ENCODE measurements at places on chromosomes 7 and 10.

DNA sequence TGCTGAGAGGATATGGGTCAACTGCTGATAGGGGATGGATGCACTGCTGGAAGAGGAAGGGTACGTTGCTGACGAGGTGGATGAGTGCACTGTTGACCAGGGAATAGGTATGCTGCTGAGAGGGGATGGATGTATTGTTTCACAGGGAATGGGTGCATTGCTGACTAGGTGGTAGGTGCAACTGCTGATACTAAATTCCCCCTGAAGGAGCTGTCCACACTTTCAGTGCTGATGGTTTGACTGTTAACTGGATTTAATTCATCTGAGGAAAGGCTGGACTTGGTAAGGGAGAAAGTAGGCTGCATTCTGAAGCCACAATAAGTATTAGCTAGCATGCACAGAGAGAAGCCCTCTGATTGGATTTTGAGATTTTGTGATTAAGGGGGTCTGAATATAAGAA is 1196.8 kb upstream of the PHF14 start:
- no peak for DNase-seq

GRCh38 chr7:118755067-118755625 is 530.6 kb downstream of the ANKRD7 start:
- DNase-seq: no peak

GRCh38 chr10:63008491-63008890 is 124.6 kb upstream of the NRBF2 start:
- DNase-seq: no peak

DNA sequence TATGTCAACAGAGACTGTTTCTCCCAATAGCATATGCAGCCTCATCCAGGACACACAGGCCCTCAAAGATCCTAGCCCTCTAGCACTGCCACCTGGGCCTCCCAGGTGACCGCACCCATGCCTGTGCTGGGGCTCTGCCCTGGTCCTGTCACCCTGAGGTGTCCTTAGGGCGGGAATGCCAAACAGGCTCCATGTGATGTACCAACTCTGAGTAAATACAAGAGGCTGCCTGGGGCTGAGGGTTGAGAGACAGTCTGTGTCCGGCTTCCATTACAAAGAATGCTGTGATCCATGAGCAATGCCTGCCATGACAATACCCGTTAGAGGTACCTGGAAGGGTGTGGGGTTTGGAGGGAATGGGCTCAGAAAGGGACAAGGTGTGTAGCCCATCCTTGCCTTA is 83.0 kb upstream of the KAT6B start:
- no peak for DNase-seq

DNA sequence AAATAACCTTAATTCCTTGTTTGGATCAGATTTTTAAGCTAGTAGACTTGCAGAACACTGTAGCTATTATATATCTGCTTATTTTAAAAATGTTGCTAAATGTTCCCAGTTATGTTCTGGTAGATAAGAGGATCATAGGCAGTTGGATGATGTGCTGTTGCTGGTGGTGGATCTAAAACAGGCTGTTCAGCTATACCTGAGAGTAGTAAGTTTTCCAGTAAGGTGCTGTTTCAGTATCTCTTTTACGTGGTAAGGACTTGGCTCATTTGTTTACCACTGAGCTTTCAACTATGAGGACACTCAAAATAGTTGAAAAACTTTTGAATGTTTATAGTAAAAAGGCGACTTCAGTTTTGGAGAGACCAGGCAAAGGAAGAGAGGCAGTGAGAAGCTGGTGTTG is 180.9 kb downstream of the CDK14 start:
- no peak for DNase-seq

DNA sequence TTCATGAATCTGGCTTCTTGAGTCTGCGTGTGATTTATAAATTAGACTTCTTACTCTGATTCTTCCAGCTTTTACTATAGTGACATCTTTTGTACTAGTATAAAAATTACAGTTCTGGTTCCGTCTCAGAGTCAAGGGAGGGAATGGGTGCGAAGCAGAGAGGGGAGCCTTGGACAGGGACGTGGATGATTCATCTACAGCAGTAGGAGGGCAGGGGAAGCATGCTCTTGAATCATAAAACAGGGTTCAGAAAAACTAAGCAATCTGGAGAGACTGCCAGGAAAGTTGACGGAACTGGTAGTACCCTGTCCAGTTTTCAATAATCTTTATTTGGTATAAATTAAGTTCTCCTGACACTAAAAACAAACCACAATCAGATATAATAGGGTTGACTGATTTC is 58.1 kb downstream of the ITGA8 start:
- DNase-seq: no peak

DNA sequence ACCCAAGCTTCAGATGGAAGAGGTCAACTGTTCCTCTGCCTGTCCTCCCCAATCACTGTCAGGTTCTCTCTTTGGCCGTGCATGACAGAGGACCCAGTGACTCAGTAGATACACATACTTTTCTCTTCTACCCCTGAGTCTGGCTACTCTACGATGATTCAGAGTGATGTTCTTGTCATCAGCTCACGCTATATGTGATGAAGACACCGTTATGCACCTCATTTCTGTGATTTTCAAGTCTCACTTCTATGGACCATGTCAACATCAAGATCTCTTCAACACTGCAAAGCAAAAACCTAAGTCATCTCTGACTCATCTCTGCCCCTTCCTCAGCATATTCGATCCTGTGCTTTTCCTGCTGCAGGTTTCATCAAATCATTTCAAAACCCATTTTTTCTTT is 76.6 kb upstream of the DGKI start:
- DNase-seq: no peak

DNA sequence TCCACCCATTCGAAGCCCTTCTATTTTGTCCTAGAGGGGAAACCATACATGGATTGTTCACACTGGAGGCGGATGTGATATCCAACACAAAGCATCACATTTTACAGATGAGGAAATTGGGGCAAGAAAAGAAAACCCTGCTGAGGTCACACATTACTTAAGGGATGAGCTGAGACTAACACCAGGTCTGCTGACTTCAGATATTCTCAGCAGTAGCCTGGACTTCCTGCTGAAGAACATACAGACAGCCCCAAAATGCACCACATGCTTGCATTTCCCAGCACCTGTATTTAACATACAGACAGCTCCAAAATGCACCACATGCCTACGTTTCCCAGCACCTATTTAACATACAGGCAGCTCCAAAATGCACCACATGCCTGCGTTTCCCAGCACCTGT is 11.2 kb downstream of the GIMAP5 start:
- no peak for DNase-seq

GRCh38 chr10:49171326-49172060 is 16.7 kb downstream of the TMEM273 start:
- DNase-seq: no peak

- no peak for DNase-seq
These were observed 264.6 kb downstream of the SNX10 start for GRCh38 chr7:26556061-26556881.

GRCh38 chr10:78514459-78514858 is 480.8 kb downstream of the RPS24 start:
- no peak for DNase-seq

GRCh38 chr10:7967035-7967434 is 87.5 kb upstream of the GATA3 start:
- DNase-seq: no peak

DNA sequence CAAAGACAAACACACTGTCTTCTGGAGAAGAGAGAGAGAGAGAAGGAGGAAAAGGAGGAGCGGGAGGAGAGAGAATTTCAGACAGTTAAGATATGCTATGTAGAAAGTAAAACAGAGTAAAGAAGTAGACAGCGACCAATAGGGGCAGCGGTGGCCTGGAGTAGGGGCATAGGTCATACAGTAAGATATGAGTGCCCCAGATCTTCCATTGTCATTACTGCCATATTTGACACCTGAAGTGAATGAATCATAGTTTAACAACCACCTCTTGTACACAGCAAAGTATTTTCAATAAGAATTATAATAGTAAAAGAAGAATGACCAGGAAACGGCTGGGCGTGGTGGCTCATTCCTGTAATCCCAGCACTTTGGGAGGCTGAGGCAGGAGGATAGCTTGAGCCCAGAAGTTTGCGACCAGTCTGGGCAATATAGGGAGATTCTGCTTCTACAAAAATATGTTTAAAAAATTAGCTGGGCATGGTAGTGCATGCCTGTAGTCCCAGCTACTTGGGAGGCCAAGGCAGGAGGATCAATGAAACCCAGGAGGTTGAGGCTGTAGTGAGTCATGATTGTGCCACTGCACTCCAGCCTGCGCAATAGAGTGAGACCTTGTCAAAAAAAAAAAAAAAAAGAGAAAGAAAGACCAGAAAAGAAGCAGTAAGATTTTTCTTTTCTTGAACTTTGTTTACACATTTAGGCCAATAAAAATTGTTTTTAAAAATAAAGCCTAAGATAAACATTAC is 77.0 kb upstream of the GPR158 start:
- no peak for DNase-seq

DNA sequence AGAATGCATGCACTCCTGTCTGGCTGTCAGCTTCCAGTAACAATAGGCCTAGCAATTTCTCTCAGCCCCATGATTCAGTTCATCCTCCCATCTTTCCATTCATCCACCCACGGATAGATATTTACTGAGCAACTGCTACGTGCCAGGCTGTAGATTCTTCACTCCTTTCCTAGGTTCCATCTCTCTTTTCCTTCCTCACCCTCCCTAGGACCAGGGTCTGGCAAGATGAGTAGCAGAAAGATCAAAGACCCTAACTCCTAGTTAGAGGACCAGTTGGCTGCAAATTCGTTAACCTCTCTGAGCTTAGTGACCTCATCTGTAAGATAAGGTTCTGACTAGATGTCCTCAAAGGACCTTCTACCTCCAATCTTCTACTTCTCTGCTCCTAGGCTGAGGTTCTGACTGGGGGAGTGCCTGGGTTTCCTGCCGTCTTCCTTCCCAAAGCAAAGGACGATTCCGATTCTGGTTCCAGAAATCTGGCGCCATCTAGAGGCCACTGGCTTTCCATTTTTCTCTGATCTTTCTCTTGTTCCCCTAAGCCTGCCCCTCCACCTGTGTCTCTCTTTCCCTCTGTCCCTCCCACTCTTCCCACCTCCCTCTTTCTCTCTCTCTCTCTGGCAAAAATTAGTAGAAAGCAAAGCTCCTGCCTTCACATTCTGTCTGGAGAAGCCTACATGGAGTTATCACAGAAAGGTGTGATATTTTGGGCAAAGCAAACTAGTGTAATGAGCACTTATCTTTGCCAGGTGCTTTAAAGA is 26.2 kb downstream of the TBATA start:
- peak; percentile 24 for DNase-seq

DNA sequence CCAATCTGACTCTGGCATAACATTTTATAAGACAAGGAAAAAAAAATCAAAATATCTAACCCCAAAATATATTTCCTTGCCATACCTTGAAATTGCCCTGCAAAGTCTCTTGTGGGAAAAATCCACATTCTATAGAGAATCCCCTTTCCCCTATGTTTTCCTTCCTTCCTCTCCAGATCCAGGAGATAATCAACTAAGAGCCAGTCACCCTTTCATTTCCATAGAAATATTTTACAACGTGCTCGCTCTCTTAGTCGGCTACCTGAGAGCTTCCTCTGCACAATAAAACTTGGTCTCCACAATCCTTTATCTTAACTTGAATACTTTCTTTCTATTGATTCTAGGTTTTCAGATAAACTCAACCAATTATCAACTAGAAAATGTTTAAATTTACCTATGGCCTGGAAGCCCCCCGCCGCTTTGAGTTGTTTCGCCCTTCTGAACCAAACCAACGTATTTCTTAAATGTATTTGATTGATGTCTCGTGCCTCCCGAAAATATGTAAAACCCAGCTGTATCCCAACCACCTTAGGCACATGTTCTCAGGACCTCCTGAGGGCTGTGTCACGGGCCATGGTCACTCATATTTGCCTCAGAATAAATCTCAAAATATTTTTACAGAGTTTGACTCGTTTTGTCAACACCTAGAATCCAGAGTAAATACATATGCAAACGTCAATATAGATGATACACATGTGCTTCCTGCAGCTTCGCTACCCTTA is 869 bp downstream of the PSAP start:
- DNase-seq: no peak

Data from stimulated activated CD4-positive, alpha-beta T cell treated with anti-CD3 and anti-CD28 coated beads, Interleukin-15, amount 100 ng/mL, for 1 hour (primary cell).